Stimulated activated CD8-positive, alpha-beta memory T cell treated with anti-CD3 and anti-CD28 coated beads, Interleukin-4, amount 100 ng/mL, for 4 hours (primary cell): ENCODE measurements at places on chromosomes 13 and 19.

DNA sequence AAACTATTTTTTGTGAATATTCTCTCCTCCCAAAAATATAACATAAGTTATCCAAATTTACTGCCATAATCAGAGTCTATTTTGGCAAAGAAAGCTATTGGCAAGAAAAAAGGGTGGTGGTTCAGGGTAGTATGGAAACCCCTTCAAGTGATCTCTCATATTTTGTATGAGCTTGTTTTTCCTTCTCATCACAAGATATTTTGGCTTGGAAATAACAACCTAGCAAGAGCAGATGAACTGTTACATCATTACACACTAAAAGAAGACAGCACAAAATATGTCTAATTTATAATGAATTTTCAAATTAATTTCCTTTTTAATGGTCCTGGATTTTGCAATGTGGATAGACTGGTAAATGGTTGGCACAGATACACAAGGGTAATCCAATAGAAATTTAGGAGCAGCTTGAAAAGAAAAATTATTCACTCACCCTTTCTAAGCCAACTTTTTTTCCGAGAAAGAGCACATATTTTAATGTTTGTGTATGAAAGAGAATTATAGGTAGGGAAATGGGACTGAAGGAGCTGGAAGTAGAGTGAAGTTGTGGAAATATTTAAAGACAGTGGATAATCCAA is 225.1 kb downstream of the EFNB2 start:
- DNase-seq = no peak

DNA sequence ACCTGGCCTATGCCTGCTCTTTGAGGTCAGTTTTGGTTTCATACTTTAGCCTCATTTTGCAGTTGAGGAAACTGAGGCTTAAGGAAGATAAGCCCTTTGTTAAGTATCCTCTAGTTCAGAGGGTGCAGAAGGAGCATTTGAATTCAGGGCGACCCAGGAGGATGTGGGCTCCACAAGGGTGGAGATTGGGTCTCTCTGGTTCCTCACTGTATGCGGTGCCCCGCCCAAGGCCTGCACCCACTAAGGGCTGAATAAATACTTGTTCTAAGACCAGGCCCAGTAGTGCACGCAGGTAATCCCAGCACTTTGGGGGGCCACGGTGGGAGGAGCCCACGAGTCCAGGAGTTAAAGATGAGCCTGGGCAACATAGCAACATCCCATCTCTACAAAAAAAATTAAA is 768 bp upstream of the SLC44A2 start:
- no peak for DNase-seq

DNA sequence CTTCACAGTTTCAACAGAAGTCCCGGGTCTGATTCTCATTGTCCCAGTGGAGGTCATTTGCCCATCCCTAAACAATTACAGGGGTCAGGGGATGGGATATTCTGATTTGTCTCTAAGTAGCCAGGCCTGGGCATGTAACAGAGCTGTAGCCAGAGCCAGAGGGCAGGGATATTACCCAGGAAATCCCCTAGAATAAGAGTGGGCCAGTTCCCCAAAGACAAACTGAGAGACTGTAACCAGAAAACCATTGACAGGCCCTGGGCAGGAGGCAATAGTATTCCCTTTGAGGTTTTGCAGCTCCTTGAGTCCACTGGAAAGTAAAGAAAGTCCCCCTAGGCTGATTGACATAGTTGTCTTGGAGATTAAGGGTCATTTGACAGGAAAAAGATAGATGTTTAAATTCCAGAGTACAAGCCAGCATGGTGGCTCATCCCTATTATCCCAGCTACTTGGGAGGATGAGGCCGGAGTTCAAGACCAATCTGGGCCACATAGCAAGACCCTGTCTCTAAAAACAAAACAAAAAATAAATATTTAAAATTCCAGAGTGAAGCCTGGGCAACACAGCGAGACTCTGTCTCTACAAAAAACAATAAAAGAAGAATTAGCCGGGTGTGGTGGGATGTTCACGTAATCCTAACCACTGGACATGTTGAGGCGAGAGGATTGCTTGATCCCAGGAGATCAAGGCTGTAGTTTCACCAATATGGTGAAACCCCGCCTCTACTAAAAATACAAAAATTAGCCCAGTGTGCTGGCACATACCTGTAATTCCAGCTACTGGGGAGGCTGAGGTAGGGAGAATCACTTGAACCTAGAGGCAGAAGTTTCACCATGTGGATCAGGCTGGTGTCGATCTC is 1.9 kb upstream of the SDHAF1 start:
- DNase-seq = no peak

GRCh38 chr13:97226788-97227627 is 4.9 kb downstream of the MBNL2 start:
- DNase-seq = no peak

GRCh38 chr13:21684576-21684975 is 13.7 kb downstream of the FGF9 start:
- DNase-seq = no peak
